ENCODE measurements at places on chromosomes 4 and X.

- no peak for DNase-seq
These were observed 241.0 kb downstream of the AFF2 start for GRCh38 chrX:148741441-148741840.

DNA sequence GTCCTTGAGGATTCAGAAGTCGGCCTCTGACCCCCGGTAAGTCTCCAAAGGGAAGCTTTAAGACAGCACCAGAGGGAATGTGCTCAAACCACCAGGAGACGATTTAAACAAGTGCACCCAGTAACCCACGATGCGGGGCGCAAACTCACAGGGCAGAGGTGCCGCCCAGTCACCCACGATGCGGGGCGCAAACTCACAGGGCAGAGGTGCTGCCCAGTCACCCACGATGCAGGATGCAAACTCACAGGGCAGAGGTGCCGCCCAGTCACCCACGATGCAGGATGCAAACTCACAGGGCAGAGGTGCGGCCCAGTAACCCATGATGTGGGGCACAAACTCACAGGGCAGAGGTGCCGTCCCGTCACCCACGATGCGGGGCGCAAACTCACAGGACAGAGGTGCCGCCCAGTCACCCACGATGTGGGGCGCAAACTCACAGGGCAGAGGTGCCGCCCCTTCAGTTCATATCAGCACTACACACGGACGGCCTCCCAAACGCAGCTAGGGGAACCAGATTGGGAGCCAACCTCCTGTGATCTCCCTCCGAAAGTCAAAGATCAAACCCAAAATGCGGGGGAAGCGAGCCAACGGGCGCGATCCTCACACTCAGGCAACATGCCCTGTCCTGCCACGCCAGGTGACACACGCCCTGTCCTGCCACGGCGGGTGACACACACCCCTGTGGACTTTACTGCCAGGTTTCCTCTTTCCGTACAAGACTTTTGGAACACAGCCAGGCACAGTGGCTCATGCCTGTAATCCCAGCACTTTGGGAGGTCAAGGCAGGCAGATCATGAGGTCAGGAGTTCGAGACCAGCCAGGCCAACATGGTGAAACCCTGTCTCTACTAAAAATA lies 11.3 kb downstream of the PPP2R3B start:
- DNase-seq = no peak

DNA sequence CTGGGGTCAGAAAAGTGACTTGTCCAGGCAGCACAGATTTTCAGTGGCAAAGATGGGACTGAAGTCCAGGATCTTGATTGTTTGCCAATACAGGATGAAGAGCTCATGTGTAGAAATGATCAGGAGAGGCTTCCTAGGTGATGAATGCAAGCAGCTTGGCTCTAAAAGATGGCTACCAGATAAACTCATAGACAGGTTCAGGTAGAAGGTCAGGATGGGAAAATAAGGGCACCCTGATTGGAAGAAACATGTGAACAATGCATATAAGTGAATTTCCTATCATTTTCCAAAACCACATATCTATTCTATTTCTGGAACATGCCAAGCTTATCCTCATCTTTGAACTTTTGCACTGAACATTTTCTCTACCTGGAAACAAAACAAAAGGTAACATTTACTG lies 87.7 kb downstream of the FAM13A start:
- DNase-seq = no peak

DNA sequence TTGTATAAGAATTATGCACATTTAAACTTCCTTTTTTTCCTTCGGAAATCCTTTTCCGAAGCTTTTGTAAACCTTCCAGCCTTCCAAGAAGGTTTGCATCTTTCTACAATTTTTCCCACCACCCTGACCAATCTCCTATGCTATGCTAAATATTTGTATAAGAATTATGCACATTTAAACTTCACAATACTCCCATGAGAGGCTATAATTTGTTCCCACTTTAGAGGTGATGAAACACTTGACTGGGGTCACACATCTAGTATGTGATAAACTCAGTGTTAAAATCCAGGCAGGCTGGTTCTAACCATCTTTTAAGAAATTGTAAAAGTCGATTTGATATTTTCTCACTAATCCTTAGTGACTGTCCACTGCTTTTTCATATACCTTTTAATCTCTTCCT lies 22.1 kb downstream of the NUDT6 start:
- no peak for DNase-seq

- DNase-seq = no peak
These were observed 2340.7 kb downstream of the PCDH7 start for GRCh38 chr4:33060674-33061542.

DNA sequence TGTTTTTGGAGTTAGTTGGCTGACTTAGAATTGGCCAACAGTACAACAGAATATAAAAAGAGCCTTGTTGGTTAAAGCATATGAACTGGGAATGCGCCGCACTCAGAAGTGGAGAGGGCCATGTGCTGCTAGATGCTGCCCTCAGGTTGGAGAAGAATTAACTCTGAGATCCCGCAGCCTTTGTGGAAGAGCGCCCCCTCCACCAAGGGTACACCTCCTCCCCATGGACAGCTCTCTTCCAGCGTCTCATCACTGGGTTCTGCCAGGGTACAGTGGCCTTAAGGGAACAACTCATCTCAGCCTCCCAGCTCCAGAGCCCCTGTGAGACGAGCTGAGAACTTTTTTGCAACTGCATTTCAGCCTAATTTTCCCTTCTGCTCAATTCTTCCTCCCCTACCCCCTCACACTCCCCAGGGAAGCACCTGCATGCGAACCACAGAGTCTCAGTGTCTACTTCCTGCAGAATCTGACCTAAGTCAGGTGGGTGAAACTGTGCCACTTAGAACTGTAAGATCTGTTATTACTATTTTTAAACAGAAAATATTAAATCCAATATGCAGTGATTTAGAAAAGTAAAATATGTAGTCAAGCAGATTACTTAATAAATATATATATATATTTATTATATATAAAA lies 380.6 kb downstream of the RAB28 start:
- no peak for DNase-seq
